Right atrium auricular region (tissue), 2 donors: ENCODE measurements at places on chromosomes 1 and 21. TPM values are rescaled to one million over a fixed set of nuclear protein-coding genes. Genes with fewer than 3 reads are reported as not detected.

The NBPF9 gene
- 2.7 TPM for total RNA-seq

DNA sequence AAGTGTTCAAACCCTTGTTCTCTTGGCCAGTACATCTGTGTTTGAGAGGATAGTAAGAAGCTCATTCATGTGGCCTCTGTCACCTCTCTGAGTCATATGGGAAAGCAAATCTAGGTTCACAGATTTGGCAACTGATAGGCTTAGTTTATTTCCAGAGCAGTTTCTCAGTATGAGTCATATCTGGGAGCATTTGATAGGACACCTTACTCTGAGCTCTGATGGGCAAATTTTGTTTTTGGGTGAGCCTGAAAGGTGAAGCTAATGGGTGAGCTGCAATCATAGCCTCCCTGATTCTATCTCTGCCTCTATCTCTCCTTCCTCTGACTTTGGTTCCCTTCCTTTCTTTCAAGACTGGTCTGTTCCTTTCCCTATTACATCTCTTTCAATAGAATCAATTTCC, 134.4 kb downstream of the S1PR1 start:
- DNase-seq, result no peak

The OPRD1 gene
- not detected for total RNA-seq

The TSPEAR gene
- not detected for total RNA-seq

The LCE6A gene
- not detected for total RNA-seq
